ENCODE measurements at places on chromosomes 5 and 9.

GRCh38 chr5:42570966-42571960, 148.0 kb downstream of the GHR start:
- no peak for DNase-seq

DNA sequence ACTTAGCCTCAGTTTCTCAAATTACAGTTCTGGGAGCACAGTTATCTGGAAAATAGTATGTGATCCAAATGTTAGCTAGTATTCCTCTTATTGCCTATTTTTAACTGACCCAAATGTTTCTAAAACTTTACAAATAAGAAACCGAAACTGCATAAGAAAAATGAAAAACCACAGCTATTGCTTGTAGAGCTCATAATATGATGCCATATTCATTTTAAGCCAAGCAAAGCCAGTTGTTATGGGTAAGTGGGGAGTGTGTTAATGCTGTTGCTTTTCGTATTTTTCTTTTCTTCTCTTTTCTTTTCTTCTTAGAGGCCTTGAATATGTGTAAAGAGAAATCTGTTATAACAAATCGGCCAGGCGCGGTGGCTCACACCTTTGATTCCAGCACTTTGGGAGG, 447.4 kb upstream of the TUSC1 start:
- no peak for DNase-seq

DNA sequence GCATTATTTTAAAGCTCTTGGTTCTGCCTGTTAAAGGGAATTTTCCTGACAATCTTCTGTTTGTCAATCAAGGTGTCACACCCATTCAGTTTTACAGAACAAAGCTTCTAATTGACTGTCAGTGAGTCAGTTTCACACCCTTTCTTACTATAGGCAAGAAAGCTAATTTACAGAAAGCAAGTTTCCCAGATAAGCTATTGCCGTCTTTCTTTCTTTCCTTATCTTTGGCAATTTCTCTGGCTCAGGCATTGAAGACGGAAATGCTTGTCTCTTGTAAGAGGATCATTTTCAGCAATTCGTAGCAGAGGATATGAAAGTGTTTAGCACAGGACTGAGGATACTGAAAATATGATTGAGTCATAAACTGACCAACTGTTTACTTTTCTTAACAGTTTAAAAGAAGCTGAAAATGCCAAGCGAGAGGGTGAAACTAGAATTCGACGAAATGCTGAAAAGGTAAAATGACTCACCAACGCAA, 27.0 kb downstream of the SPINK5 start:
- DNase-seq, result no peak

GRCh38 chr9:83304686-83305085, 233.5 kb downstream of the FRMD3 start:
- DNase-seq, result no peak

DNA sequence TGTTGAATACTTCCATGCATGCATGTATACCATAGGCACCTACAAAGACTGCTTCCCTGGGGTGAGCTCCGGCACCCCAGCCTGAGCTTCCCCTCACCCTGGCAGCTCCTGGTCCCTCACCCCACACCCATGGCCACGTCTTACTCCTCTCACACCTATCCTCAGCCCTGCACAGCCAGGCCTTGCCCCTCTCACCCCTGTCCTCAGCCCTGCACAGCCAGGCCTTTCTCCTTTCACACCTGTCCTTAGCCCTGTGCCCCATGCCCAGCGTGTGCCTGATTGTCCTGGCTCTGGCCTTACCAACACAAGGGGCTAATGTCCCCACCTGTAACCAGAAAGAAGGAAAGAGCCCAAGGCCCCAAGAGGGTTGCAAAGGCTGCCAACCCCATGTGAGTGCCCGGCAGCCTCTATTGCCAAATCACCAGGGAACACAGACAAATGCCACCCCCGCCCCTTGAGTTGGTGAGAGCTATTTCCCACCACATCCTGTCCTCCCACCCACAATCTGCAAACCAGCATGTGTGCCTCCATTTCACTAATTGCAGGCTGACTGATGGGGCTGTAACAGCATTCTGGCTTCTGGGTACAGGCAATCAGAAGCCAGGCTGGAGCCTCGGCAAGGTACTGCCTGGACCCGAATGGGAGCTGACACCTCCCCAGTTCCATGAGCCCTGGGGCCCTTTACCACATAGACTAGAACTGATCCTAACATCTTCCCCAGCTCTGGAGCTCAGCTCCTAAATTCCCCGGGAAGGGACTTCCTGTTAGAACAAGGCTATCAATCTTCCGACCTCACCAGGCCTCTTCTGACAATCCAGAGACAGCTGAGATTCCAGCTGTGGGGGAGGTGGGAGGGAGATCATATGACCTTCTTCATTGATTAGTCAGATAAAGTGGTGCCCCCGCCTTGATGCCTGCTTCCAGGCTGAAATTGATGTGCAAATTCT, 78.2 kb downstream of the FAM114A2 start:
- no peak for DNase-seq

GRCh38 chr5:61817472-61818326, 485.6 kb downstream of the ZSWIM6 start:
- DNase-seq, result no peak

DNA sequence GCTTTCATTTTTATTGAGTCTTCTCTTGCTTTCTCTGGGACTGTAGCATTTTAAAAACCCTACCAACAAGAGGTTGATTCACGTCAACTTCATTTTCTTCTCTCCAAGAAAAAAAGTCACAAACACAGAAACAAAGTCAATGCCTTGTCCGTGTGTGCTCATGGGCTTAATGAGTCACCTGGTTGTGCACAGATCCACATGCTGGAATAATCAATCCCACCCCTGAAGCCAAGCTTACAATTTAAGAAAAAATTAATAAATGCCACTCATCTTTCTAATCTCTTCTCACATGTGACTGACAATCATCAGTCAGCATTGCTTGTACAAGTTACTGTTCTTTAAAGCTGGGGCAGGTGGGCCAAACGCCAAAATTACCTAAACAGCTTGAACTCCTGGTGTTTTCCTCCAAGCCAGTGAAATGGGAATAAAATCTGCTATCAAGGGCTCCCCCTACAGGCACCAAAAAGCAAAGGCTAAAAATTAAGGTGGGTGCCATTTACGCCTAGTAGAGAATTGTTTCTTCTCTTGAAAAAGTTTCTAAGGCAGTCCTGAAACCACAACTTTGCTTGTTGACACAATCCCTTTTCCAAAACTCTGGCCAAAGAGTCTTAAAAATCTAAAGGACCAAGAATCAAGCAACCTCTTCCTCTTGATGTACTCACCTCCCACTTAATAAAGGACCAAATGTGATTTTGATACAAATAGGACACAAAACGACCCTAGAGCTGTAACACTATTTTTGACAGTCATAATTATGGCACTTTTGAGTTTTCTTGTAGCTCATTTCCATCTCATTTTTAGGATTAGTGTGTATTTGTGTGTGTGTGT, 21.3 kb downstream of the TRMO start:
- no peak for DNase-seq

- no peak for DNase-seq
Measured at GRCh38 chr9:38387066-38387465, 5.4 kb upstream of the ALDH1B1 start.

- DNase-seq, result no peak
Measured at GRCh38 chr5:122458278-122458872, 146.3 kb downstream of the SNCAIP start.

GRCh38 chr5:135085133-135085935, 51.3 kb upstream of the PITX1 start:
- DNase-seq, result no peak
